ENCODE measurements at places on chromosomes 3 and 15.

DNA sequence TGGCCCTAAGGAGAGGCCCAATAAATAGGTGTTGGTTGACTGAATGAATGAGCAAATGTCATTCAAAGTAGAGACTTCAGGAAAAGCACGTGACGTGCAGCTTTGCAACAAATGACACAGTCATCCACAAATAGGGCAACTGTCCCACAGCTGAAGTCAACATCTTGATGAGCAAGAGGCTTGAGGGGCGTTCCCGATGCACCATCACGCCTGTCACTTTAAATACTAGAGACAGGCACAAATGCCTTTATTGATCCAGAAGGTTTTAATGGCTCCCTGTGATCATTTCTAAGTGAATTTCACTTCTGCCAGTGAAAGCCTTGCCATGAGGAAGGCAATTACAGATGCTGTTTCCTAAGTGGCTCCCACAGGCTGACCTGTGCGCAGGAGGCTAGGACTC, 43.6 kb downstream of the ABTB1 start:
- DNase-seq = no peak

GRCh38 chr3:149162007-149162406, 32.6 kb downstream of the HPS3 start:
- no peak for DNase-seq

- DNase-seq = no peak
Measured at GRCh38 chr3:8052659-8053058, 449.0 kb upstream of the LMCD1 start.

DNA sequence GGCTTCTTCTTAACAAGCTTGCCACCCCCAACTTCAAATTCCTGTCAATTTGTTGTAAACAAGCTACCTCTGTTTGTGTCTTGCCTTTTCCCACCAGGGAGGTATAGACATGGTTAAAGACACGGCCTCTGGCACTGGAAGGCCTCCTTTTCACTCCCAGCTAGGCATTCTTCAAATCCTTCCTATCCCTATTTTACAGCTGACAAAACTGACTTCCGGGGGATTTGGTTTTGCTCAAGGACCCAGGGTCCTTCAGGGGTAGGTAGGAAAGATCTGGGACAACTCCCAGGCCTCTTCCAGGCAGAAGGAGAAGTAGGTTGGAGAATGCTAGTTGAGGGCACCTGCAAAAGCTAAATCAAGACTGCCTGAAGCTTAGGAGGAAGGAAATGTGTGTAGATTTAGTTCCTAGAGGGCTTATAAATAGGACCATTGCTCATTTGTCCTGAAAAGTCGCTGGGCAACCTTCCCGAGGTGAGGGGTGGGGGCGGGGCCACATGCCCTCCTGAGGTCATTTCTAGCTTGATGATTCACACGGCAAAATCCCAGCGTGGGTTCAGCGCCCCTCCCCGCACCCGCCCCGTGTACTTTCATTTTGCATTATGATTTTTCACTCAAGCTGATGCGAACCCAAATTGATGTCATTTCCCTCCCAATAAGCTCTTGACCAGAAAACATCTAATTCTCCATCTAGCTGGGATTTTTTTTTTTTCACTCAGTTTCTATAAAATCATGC, 365.5 kb downstream of the SHQ1 start:
- peak; percentile 71 for DNase-seq

DNA sequence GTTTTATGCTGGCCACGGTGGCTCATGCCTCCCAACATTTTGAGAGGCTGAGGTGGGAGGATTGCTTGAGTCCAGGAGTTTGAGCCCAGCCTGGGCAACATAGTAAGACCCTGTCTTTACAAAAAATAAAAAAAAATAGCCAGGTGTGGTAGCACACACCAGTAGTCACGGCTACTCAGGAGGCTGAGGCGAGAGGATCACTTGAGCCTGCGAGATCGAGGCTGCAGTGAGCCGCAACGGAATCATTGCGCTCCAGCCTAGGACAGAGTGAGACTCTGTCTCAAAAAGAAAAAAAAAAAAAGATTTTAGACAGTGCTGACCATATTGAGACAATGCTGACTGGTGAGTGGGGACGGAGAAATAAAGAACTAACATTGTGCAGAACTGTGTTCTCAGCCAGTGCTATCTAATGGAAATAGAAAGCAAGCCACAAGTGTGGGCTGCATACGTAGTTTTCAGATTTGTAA, 67.2 kb downstream of the ST6GAL1 start:
- no peak for DNase-seq

DNA sequence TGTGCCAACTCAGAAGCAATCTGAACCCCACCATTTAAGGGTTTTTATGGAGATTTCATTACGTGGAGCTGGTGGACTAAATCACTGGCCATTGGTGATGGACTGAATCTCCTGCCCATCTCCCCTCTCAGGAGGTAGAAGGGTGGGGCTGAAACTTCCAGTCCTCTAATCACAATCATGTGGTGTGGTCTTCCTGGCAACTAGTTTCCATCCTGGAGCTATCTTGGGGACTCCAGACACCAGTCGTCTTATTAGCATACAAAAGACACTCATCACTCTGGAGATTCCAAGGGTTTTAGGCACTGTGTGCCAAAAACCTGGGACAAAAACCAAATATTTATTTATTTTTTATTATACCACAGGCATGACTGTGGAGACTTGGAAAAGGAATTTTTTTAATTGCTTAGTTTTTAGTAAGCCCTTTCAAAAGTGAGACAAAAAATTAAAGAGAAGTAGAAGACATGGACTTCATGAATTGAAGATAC, 203.6 kb downstream of the WNT5A start:
- no peak for DNase-seq

DNA sequence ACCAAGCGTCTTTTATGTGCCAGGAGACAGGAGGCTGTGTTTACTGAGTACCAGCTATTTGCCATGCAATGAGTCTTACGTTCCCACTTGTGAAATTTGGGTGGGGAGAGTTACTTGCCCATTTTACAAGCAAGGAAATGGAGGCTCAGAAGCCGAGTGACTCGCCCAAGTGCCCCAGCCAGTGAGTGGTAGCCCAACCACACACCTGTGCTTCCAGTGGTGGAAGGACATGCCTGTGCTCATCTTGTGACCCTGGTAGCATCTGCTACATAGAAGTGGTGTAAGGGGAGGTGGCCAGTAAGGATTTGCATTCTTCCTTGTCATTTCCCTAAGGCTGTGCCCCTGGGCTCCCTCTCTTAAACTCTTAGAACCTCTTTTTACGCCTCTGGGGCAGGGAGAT, 49.3 kb downstream of the FBLN2 start:
- no peak for DNase-seq

DNA sequence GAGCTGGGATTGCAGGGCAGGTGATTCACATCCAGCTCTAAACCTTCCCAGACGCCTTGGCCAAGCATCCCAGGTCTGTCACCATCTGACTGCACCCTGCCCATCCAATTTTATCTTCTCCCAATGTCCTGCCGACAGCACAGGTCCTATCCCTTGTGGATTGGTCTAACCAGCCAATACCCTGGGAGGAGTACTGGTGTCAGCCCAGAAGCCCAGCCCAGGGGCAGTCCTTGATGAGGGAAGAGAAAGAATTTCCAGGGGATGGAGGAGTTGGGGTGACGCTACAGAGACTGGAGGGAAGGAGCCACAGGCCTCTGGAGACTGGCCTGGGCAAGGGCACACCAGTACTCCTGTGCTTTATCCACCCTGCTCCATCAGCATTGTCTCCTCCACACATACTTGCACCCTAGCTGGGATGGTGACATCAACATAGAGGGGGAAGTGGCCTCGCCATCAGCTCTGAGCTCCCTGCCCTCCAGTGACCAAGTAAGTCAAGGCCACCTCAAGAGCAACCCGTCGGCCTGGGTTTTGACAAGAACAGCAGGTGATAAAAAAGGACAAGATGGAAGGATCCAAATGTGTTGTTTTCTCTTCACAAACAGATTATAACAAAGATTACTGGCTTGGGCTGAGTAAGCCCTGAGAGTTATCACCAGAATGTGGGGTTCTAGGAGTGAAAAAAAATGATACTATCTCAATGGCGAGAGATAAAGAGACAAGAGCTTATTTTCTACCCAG, 114.6 kb downstream of the AQP9 start:
- no peak for DNase-seq

All from stimulated activated CD8-positive, alpha-beta memory T cell treated with anti-CD3 and anti-CD28 coated beads, Interleukin-4, amount 100 ng/mL, for 24 hours (primary cell).